AG09309 (cell line): ENCODE measurements at places on chromosomes 3 and 15.

GRCh38 chr3:9231006-9231405, 18.4 kb downstream of the SRGAP3 start:
- no peak for DNase-seq

- no peak for DNase-seq
Observed at GRCh38 chr15:33107950-33108349, 86.6 kb downstream of the FMN1 start.

- DNase-seq = no peak
Observed at GRCh38 chr3:183313351-183313750, 60.3 kb downstream of the B3GNT5 start.

DNA sequence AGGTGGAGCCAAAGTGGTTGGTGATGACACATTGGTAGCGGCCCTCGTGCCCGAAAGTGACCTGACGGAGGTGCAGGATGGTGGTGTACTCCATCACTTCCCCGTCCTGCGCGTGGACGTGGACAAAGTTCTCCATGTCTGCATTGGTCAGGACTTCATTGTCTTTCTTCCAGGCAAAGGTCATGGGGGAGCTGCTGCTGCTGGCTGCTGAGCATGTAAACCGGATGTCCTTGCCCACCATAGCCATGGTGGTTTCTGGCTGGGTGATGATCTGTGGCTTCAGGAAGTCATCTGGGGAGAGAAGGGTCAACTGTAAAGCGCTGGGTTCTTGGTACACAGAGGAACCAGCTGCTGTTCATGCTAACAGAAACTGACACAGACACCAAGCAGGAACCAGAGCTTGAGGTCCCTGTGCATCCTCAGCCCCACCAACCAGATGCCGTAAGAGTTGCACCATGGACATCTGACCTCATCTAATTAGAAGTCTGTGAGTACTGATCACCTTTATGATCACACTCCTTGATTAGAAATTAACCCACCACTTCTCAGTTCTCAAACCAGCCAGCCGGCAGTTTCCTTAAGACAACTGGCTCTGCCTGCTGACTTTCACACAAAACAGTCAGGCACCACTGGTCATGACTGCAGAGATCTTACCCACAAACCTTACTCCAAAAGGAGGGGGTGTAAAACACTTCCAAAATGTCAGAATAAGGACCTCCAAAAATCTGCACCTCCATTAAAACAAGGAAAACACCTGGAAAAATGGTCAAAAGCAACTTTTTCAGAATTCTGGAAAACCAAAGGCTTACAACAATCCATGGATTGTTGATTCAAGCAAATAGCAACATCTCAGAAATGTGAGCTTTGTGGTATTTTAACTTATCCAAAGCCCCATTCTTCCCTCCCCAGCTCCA, 114.6 kb downstream of the LRIG1 start:
- DNase-seq = no peak

- DNase-seq = no peak
Observed at GRCh38 chr15:59812889-59813288, 123.8 kb upstream of the BNIP2 start.

- DNase-seq = no peak
Observed at GRCh38 chr15:75597667-75598341, 18.7 kb upstream of the PTPN9 start.

- no peak for DNase-seq
Observed at GRCh38 chr3:197847866-197848401, 56.9 kb downstream of the LRCH3 start.

- no peak for DNase-seq
Observed at GRCh38 chr15:69412274-69412673, 1.9 kb upstream of the KIF23 start.

- DNase-seq = no peak
Observed at GRCh38 chr3:123314359-123315270, 112.9 kb downstream of the SEC22A start.

GRCh38 chr15:40282869-40283614, at the start of gene ANKRD63:
ANKRD63 (minus strand) TSS chr15:40283064; CDS start chr15:40282586, 478 bp downstream.
- DNase-seq = no peak

DNA sequence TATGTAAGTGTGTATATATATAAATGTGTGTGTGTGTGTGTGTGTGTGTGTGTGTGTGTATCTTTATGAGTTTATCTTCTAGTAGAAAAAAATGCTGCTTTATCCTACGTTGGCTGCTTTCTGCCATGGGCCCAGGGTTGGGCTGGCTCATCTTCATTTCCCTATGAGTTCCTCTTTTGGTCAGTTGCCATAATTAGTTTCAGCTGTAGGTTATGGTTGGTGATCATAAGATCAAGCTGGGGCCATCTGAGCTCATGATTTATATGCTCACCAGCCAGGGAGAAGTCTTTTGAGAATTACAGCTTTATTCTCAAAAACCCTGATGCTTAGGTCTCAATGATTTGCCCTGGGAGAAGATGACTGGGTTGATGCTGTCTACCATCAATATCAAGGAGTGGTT, 775.8 kb upstream of the ARPP21 start:
- no peak for DNase-seq

- no peak for DNase-seq
Observed at GRCh38 chr3:156216852-156217251, 96.5 kb downstream of the KCNAB1 start.

DNA sequence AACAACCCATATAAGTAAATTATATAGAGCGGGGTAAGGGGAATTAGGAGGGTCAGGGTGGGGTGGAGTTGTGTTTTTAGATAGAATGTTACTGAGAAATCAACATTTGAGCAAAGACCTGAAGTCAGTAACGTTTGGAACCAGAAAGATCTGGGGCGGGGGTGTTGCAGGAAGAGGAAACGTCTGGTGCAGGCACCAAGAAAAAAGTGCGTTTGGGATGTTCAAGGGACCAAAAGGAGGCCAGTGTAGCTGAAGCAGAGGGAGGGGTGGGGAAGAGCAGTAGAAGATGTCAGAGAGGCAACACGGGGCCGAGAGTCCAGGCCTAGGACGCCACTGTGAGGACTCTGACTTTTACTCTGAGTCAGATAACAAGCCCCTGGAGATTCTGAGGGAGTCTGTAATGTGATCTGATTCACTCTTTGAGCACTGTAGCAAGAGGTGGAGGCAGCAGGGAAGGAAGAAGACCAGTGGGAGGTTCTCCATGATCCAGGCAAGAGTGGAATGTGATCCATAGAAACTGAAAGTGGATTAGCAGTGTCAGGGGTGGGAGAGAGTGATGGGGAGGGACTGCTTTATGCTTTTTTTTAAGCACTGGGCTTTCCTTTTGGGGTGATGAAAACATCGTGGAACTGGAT, 179.3 kb upstream of the CHRM5 start:
- no peak for DNase-seq

GRCh38 chr3:137304313-137305056, 346.7 kb downstream of the IL20RB start:
- DNase-seq = no peak

DNA sequence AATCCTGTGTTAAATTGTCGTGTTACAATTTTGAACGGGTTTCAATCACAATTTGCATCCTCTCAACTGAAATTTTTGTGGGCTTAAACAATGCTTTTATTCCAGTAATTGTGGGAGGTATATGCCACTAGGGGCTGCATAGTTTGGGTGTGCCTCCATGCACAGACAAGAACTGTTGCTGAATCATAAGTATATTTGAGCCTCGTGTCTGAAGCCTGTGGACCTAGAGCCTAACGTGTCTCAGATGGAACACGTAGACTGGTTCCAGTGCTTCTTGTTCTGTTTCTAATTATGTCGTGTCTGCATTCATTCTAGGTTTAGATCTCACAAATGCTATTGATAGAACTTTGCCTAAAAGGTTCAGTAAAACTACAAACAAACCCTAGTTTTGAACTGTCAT, 363.4 kb downstream of the RBMS3 start:
- DNase-seq = peak; percentile 61

DNA sequence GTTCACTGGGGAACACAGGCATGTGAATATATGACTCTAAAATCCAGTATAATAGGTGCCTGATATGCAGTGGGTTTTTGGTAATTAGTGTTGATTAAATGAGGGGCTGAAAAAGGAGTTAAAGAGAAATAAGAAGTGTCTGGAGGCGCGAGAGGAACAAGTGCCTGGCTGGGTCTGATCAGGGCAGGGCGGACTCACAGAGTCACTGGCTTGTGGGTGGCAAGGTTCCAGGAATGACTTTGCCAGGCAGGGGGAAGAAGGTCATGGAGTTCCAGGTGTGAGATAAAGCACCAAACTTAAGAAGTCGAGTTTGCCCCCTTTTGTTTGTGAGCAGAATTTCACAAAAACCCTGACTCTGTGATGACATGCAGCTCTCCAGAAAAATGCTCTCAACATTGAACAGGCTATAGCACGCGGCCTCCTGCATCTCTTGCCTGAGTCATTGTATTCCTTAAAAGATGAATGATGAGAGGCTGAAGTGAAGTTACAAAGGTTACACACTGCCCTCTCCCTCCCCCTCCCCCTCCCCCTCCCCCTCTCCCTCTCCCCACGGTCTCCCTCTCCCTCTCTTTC, 63.0 kb upstream of the LMCD1 start:
- no peak for DNase-seq
